Activated naive CD4-positive, alpha-beta T cell treated with Interleukin-2 at 50 U/mL for 16 hours (primary cell): ENCODE measurements at places on chromosomes 13 and 19.

DNA sequence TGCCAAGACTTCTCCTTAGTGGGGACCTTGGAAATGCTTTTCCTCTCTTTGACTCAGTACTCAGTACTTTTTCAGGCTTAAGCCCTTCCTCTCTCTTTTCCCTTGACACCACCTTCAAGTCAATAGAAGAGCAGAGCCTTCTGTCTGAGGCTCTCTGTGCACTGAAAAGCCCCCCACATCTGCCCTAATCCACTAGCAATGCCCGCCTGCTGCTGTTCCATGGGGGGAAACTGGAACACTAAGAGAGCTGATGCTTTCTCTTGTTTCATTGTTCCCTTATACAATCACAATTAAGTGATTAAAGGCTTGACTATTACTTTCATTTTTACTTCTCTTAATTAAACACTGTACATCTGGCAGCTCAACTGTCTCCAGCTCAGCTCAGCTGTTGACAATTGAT lies 254.5 kb downstream of the SLITRK6 start:
- no peak for DNase-seq

DNA sequence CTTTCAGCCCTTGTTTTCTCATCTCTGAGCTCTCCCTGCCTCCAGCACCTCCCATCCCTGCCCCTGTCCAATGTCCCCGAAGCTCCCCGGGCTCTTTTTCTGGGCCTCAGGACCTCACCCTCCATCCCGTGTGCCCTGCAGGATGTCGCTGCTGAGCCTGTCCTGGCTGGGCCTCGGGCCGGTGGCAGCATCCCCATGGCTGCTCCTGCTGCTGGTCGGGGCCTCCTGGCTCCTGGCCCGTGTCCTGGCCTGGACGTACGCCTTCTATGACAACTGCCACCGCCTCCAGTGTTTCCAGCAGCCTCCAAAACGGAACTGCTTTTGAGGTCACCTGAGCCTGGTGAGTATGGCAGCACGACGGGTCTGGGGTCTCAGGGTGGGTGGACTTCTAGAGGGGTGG lies 51.1 kb upstream of the CYP4F8 start:
- no peak for DNase-seq

DNA sequence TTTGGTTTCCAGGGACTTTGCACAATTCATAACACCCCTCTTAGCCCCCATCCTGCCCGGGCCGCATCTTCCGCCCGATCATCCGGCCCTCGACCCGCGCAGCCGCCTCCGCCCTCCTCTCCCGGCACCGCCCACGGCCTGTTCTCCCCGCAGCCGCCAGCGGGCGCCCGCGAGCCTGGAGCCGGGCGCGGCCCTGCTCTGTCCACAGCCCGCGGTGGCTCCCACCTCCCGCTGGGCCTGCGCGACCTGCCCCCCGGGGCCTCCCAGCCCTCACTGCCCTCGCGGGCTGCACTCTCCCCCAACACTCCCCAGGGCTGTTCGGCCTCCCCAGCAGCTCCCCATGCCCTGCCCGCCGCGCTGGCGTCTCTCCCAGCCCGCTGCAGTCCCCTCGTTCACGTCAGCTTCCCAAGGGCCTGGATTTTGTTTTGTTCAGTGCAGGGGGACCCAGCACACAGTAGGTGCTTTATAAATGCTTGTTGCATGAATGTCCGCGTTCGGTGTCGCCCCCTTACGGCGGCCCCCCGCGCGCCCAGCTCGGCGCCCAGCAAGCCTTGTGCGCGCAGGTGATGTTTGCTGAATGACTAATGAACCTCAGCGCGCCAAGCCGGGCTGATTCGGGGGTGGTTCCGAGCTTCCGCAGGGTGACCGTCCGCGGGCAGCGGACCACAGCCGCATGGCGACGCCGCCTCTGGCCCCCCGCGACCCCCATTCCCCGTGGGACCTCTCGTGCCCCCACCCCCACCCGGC lies 4.6 kb upstream of the APC2 start:
- DNase-seq: peak; percentile 81

DNA sequence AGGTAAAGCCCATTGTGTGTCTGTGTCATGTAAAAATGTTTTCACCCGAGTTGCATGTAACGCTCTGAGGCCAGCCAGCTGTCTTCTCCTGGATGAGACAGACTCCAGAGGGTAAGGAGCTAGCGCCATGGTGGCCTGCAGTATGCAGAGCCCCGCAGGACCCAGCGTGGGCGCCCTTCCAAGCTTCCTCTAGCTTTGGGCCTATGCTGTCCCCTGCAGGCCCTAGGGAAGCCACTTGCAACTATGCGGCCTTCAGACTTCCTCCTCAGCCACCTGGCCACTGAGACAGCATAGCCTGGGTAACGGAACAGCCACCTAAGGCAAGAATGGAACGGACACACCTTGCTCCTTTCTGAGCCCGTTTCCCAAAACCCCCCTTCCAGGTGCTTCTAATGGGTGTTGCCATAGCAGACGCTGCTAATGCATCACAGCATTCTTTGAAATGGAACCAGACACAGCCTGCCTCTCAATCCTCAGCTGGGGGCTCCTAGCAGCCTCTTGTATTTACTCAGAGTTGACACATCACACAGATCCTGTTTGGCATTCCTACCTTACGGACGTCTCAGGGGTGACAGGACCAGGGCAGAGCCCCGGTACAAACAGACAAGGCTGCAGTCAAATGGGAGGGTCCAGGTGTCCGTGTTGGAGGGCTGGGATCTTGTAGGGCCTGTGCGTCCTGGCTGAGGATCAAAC lies 6.2 kb downstream of the FAM32A start:
- DNase-seq: no peak

DNA sequence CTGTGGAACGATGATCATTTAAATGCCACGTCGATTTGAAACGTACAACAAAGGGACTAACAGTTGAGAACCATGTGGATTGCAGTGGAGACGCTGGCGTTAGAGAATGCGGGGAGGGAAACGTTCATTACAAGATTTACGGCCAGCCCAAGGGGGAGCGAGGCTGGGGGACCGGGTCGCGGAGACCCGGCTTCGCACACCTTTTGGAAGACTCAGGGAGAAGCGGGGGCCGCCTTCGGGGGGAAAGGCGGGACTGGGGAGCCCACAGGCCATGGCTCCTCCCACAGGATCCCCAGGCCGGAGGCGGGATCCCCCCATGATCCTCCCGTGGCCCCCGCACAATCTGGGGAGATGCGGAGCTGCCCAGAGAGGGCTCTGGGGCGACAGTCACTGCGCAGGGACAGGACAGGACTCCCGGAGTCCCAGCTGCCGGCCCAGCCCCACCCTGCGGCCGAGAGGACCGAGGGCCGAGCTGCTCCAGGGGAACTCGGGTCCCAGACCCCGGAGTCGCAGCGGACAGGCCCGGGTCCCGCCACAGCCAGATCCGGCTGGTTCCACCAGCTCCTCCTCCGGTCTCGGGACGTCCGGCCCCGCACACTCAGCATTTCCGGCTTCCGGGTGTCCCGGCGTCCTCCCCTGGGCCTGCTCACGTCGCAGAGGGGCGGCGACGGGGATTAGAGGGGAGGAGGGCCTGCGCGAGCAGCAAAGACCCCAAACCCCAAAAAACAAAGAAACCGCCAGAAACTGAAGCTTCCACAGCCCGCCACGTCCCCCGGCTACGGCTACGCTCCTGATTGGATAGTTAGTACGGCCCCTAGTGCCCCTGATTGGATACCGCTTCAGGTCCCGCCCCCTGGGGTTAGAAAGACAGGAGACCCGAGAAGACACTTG lies 21.1 kb upstream of the OR10H1 start:
- peak; percentile 95 for DNase-seq

GRCh38 chr13:52034616-52035226 lies 10.2 kb downstream of the UTP14C start:
- no peak for DNase-seq

DNA sequence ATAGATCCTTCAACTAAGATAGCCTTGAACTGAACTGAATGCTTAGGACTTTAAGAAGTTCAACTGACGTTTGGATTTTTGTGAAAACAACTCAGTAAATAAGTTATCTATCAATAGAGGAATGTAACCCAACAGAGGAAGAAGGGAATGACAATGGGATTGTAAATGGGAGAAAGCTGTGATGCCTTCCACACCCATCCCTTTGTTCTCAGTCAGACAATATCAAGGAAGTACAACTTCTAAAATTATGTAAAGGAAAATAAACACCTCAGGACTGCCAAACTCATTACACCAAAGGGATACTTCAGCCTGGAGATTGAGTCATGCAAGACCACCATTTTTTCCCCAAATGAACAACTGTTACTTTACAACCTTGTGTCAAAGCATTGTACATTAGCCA lies 21.1 kb downstream of the CEACAM8 start:
- DNase-seq: no peak

DNA sequence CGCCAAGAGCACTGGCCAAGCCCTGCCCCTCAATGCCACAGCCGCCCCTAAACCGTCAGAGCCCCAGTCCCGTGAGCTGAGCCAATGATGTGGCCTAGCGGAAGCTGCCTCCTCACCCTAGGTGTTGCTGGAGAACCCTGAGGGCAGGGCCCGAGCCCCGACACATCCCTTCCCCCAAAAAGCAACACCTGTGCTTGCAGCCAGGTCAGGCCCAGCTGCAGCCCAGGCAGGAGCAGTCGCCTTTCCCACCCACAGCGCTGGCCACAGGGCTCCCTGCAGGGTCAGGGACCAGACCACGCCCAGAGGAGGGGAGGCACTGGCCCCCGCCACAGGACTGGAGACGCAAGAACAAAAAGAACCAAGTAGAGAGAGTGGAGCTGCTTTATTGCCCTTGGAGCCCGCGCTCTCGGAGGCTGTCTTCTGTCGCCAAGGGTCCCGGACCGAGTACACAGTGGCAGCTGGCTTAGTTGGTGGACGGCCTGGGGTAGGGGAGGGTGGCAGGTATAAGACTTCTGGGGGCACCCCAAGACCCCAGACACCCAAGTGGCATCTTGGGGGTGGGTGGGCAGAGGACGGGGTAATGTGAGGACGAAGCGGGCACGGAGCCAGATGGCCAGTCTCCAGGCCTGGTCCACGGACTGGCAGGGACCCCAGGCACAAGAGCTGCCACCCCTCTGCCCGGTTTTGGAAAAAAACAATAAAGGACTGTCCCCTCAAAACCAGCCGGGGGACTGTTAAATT lies 3.3 kb downstream of the P2RY11 start:
- peak; percentile 17 for DNase-seq

- no peak for DNase-seq
These were observed 3.5 kb downstream of the INSL3 start for GRCh38 chr19:17817668-17818363.

- DNase-seq: no peak
These were observed 121.8 kb downstream of the TBC1D4 start for GRCh38 chr13:75360170-75360569.

DNA sequence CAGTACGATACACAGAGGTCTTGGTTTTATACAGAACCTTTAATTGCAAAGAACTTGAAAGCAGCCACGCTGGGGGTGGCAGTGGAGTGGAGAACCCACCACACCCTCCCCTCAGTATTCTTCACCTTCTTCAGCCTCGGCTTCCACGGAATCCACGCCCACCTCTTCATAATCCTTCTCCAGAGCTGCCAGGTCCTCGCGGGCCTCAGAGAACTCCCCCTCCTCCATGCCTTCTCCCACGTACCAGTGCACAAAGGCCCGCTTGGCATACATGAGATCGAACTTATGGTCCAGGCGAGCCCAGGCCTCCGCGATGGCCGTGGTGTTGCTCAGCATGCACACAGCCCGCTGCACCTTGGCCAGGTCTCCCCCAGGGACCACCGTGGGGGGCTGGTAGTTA lies 7.9 kb downstream of the TUBA3C start:
- DNase-seq: no peak

- DNase-seq: no peak
These were observed 22.4 kb upstream of the C13orf46 start for GRCh38 chr13:113996081-113996911.

- DNase-seq: no peak
These were observed 762.2 kb downstream of the EFNB2 start for GRCh38 chr13:105773241-105773640.

- peak; percentile 38 for DNase-seq
These were observed at the start of gene ZNF358 for GRCh38 chr19:7515645-7516151. ZNF358 (plus strand) TSS chr19:7516103; CDS start chr19:7519243, 3,140 bp downstream.

DNA sequence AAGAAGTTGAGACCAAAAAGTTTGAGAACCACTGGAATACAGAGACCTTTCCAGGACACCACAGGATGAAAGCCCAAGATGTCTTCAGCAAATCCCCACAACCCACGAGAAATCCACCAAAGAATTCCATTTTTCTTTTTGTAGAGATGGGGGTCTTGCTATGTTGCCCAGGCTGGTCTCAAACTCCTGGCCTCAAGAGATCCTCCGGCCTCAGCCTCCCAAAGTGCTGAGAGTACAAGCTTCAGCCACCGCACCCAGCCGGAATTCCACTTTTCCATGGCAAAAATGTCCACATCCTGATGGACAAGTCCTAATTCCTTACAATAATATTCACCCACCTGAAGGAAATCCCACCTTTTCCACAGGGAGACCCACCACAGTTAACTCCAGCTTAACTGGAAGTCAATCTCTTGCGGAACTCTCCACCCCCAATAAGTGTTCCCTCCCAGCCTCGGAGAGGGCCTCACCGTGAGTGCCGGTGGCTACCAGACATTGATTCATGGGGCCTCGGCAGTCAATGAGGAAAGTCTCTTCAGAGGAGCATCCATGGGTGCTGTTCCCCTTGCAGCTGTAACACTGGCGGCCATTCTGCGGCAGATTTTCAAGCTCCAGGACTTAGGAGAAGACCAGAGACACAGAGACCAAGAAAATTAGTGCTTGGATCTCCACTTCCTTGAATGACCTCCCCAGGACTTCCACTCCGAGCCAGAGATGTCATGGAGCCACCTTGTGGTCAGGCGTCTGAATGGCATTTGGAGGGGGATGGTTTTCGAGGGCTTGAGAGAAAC lies 12.3 kb upstream of the CADM4 start:
- DNase-seq: peak; percentile 37

DNA sequence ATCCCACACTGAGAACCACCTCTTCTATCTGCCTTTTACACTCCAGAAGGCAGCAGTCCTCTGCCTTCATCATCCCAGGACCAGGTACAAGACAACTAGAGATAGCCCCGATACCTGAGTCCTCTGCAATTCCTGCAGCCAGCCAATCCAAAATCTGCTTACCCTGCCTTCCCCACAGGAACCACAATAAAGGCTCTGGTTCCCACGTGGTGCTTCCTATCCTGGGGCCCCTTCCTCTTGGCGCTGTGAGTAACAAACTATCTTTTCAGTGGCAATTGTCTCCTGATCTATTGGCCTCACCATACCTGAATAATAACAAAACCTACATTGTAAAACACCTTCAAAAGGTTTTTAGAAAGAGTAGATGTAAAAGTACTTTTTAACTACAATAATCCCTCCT lies 63.1 kb downstream of the ZDHHC20 start:
- peak; percentile 12 for DNase-seq

- DNase-seq: no peak
These were observed 451.7 kb downstream of the EFNB2 start for GRCh38 chr13:106083620-106084350.

DNA sequence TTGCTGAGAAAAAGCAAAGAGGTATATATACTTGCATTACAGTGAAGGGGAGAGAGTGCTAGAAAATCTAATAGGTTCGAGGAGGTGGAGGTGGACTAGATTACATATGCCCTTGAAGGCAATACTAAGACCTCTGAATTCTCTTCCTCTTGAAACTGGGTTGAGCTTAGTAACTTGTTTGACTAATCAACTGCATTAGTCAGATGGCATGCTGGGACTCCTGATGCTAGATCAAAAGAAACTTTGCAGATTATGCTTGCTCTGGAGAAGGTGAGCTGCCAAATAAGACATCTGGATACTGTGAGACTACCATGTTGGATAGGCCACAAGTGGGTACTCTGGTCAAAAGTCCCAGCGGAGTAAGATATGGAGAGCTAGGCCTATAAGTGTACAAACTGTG lies 331.3 kb downstream of the KLF5 start:
- DNase-seq: no peak

- no peak for DNase-seq
These were observed 42.2 kb downstream of the CCNE1 start for GRCh38 chr19:29854033-29854432.
